NCI-H1930 (cell line): ENCODE measurements at places on chromosomes 6 and 20.
A peak's percentile ranks its signal among the peaks of the same experiment; 100 is the strongest.

- no peak for DNase-seq
Observed at GRCh38 chr20:52201395-52201794, 9.8 kb upstream of the ZFP64 start.

- DNase-seq: no peak
Observed at GRCh38 chr6:147077251-147077650, 127.0 kb upstream of the STXBP5 start.

DNA sequence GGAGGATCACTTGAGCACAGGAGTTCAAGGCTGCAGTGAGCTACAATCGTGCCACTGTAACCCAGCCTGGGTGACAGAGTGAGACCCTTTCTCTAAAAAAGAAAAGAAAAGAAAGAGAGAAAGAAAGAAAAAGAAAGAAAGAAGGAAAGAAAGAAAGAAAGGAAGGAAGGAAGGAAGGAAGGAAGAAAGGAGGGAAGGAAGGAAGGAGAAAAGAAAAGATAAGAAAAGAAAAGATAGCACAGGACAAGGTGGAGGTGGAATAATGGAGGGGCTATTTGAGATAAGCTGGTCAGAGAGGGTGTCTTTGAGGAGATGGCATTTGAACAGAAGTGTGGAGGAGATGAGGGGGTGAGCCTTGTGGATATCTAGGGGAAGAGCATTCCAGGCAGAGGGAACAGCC lies 2.7 kb upstream of the PDRG1 start:
- no peak for DNase-seq

DNA sequence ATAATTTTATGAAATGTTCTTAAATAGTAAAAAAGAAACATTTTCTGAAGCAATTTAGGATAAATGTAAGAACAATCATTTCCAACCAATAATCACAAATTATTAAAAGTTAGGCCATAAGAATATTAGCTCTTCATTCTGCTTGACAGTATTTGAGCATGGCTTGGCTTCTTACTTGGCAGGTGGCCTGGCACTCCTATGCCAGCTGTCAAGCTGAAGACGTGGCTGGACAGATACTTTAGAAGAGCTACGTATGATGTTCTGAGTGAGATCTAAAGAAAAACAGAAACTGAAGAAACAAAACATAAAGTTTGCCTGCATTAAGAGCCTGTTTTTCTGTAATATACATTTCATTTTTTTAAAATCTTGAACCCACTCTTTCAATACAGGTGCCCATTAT lies 438.9 kb downstream of the GRIK2 start:
- no peak for DNase-seq

GRCh38 chr6:135212935-135213334 lies 31.8 kb downstream of the MYB start:
- DNase-seq: no peak

DNA sequence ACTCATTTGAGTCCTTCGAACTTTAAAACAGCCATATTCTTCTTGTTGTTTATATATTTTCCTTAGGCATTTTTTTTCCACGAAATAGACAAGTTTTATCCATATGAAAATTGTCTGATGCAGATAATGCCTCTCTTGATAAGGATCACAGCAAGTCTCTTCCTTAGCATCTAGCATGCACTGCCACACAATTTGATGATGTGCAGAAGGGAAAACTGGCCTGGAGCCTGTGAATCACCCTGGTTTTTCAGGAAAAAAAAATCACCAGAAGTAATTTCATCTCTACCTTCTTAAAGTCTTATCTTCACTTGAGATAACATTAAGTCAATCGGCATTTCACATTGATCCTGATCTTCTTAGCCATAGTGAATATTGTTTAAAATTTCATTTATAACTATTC lies 199.8 kb downstream of the TENT5A start:
- DNase-seq: no peak

DNA sequence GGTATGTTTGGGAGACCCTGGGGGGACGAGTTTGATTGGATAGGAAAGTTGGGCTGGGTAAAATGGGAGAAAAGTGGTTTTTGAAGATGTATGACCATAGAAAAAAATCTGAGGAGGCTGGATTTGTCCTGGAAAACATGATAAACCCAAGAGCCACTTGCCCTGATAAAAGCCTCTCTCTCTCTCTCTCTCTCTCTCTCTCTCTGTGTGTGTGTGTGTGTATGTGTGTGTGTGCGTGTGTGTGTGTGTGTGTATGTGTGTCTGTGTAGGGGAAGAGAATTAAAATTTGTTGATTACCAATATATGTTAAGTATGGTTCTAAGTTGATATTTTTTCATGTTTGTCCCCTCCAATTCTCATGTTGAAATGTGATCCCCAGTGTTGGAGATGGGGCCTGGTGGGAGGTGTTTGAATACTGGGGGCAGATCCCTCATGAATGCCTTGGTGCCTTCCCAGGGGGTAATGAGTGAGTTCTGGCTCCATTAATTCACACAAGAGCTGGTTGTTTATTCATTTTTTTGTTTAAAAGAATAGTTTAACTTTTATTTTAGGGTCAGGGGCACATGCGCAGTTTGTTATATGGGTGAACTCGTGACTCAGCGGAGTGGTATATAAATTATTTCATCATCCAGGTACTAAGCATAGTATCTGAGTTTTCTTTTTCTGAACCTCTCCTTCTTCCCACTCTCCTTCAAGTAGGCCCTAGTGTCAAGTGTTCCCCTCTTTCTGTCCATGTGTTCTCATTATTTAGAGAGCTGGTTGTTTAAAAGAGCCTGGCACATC lies 208.8 kb downstream of the TFAP2B start:
- DNase-seq: no peak

- peak; percentile 82 for DNase-seq
Observed at GRCh38 chr20:3846740-3847428, at the start of gene MAVS. MAVS (plus strand) TSS chr20:3846834; CDS start chr20:3854625, 7,791 bp downstream.

- DNase-seq: no peak
Observed at GRCh38 chr20:37123441-37123840, 27.6 kb upstream of the RBL1 start.

DNA sequence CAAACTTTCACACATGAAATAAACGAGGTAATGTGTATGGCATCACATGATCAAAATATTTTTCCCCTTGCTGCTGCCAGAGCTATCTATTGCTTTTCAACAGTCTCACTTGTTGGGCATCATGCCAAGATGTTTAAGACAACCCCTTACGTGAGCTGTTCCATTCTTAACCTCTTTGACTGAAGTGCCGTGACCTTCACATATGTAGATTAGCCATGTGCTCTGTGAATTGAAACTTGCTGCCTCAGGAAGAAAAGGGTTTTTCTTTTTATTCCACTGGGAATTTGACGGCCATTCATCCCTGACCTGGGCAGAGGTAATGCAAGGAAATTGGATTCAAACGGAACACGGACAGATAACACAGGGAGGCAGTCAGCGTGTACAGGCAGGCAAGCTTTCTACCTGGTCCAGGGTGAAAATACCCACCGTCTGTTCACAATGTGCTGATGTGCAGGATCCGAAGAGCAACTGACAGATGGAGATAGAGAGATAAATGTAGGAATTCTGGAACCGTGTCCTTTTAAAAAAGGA lies 14.2 kb downstream of the ARID1B start:
- DNase-seq: no peak

- no peak for DNase-seq
Observed at GRCh38 chr6:124917769-124918168, 44.5 kb upstream of the RNF217 start.

DNA sequence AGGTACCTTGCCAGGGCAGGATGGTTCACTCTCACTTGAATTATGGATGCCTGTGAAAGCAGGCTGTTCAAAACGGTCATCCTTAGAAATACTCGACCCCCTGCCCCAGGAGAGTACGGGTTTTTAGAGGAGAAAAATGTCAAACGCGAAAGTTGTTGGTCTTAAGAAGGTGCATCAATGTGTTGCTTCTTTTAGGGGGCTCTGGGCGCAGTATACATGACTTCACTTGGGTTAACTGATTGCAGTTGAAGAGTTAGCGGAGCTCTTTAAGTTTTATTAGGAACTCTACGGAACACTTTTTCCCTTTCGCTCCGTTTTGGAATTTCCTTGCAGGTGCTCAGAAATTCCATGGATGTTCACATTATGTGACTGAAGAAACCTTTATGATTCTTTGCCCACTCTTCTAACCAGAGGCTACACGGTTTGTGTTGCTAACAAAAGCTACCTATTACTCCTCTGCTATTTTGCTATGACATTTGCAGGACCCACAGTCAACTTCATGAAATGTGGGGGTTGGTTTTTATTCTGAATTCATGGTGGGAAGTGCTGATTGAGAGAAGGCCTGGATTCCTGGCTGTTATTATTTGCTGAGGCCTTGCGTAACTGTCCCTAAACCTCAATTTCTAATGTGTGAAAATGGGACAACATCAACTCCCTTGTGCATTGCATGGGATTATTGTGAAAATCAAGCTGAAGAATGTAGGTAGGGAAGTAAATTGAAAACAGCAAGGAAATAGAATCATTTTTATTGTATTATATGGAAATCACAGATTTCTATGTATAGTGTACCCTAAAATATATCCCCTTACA lies 845 bp downstream of the ENPP1 start:
- no peak for DNase-seq

- DNase-seq: no peak
Observed at GRCh38 chr6:14020551-14020950, 95.8 kb downstream of the RNF182 start.

DNA sequence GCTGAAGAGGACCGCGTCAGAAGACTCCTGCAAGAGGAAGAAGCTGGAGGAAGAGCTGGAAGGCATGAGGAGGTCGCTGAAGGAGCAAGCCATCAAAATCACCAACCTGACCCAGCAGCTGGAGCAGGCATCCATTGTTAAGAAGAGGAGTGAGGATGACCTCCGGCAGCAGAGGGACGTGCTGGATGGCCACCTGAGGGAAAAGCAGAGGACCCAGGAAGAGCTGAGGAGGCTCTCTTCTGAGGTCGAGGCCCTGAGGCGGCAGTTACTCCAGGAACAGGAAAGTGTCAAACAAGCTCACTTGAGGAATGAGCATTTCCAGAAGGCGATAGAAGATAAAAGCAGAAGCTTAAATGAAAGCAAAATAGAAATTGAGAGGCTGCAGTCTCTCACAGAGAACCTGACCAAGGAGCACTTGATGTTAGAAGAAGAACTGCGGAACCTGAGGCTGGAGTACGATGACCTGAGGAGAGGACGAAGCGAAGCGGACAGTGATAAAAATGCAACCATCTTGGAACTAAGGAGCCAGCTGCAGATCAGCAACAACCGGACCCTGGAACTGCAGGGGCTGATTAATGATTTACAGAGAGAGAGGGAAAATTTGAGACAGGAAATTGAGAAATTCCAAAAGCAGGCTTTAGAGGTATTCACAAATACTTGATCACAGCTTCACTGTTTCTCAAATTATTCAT lies 8.9 kb upstream of the SNRNP48 start:
- DNase-seq: no peak

GRCh38 chr6:106617302-106617701 lies 12.0 kb downstream of the RTN4IP1 start:
- no peak for DNase-seq

DNA sequence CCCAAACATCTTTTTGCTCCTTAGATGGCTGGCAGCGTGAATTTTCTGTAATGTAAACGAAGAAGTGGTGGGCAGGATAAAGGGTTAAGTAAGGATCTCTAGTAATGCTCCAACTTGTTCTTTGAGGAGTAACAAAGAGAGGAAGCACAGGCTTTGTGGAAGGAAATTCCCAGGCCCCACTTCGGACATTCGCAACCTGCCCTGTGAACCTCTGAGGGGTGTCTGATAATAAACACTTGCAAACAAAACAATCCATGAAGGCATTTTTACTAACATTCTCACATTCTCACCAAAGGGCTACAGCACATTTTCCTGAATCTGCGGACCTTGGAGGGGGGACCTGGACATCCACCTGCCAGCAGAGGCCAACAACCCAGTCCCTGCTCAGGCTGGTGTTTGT lies 25.8 kb upstream of the ADGRF5 start:
- DNase-seq: no peak

- DNase-seq: no peak
Observed at GRCh38 chr20:16475225-16475624, 98.0 kb downstream of the KIF16B start.
